ENCODE measurements at places on chromosomes 16 and 17.

DNA sequence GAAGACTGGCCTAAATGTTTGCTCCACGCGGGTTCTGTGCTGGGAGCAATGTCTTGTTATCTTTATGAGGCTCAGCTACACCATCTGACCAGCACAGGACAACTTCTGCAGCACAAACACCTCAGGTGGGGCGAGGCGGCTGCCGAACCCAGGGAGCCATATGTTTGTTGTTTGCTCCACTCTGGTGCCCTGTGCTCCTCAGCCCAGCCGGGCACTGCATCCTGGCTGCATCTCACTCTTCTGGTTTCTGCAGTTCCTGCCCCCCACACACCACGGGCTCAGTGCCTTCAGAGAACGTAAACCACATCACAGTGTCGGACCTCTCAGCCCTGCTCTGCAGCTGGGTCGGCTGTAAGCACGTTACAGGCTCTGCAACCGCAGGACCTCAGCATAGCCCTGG lies 32.4 kb downstream of the MXRA7 start:
- no peak for DNase-seq

- peak; percentile 49 for DNase-seq
Observed at GRCh38 chr16:82888591-82889001, 261.8 kb downstream of the CDH13 start.

- no peak for DNase-seq
Observed at GRCh38 chr16:54120846-54121480, 165.6 kb downstream of the IRX3 start.

GRCh38 chr16:25009822-25010221 lies 5.3 kb downstream of the ARHGAP17 start:
- DNase-seq, result no peak

GRCh38 chr16:83831456-83831987 lies 23.7 kb downstream of the HSBP1 start:
- no peak for DNase-seq

DNA sequence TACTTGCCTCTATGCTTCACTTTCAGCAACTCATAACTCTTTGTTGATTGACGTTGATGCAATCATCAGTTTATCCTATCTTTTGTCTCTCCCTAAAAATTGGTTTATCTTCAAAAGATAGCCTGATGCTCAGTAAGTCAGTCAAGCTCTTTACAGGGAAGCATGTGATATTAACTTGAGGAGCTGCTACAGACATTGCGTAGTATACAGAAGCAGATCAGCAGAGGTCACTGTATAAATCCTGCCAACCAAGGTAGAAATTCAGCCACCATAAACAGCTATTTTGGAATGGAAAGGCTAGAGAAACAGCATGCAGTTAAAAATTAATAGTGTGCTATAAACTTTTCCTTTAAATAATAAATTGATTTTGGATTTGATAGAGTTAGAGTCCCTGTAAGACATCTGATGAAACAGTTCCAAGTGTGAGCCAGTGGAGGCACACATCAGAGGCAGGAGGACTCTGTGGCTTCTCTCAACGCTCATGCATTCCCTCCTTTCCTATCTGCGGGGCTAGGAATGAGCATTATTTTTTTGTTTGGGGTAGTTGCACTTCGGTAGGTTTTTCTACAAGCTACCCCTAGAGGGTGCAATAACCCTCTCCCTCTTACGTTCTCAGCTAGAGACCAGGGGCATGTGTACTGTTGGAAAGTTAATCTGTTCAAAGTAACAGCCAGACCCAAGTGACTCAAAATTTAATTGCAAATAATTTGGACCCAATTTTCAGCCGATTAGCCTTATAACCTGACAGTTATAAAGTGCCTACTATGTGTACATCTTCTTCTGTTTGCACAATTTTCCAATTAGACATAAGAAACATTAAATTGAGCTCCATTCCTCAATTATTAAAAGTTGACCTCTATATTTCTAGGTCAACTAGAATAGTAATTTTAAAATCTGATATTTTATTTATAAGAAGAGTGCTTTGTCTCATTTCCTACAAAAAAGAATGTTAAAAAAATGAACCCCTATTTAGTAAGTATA lies 647.7 kb upstream of the SOX9 start:
- DNase-seq, result peak; percentile 57

DNA sequence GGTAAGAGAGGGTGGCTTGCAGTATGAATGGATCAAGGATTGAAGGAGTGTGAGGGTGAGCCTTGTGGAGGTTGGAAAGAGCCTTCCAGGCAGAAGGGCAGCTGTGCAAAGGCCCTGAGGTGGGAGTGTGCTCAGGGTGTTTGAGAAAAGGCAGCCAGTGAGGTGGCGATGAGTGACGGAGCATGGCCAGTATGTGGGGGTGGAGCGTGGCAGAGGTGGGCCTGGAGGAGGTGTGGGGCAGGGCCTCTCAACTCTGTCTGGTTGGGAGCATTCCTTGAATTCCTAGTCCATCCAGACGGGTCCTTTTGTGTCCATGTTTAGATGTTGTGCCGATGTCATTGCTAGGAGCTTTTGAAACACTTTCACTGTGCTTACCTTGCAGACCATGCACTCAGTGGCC lies 51.3 kb downstream of the EPN2 start:
- DNase-seq, result peak; percentile 69

DNA sequence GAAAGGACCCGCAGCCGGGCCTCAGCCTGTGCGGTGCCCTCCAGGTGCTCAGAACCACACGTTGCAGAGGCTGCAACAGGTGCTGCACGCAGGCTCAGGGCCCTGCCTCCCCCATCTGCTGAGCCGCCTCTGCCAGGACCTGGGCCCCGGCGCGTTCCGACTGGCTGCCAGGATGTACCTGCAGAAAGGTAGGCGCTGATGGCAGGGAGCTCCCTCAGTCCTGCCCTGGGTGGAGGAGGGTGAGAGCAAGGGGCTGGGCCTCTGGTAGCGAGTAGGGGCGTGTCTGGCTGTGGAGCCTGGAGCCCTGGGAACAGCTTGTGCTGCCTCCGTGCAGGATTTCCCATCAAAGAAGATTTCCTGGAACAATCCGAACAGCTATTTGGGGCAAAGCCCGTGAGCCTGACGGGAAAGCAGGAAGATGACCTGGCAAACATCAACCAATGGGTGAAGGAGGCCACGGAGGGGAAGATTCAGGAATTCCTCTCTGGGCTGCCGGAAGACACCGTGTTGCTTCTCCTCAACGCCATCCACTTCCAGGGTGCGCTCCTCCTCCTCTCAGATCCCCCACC lies 4.4 kb downstream of the SERPINF2 start:
- no peak for DNase-seq

DNA sequence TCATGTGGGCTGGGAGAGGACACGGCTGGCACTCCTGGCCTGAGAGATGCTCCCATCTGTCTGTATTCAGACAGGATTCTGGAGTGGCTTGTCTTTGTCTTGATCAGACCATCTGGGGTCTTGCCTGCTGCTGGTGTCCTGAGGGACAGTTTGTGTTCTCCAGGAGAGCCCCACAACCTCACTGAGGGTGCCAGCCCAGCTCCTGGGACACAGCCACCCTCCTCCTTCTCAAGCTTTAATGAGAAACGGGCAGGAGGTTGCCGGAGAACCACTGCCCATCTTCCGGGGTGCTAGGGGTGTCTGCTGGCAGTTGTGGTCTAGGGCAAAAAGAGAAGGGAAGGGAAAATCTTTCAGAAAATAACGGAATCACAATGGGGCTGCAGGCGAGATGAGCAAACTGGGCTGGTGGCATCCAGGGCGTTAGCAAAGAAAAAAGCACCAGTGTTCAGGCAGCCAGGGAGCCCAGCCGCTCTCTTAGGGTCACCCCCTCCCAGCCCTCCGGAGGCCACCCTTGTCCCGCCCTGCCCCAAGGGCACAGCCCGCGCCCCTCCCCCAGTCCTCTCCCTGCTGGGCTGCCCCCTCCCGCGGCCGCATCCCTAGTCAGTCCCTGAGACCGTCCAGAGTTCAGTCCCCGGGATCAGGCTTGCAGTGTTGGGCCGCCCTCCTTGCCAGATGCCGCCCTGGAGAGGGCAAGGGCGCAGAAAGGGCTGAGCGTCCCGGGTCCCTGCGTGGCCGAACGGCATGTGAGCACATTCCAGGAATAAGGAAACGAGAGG lies 824.7 kb downstream of the KCNJ18 start:
- no peak for DNase-seq

DNA sequence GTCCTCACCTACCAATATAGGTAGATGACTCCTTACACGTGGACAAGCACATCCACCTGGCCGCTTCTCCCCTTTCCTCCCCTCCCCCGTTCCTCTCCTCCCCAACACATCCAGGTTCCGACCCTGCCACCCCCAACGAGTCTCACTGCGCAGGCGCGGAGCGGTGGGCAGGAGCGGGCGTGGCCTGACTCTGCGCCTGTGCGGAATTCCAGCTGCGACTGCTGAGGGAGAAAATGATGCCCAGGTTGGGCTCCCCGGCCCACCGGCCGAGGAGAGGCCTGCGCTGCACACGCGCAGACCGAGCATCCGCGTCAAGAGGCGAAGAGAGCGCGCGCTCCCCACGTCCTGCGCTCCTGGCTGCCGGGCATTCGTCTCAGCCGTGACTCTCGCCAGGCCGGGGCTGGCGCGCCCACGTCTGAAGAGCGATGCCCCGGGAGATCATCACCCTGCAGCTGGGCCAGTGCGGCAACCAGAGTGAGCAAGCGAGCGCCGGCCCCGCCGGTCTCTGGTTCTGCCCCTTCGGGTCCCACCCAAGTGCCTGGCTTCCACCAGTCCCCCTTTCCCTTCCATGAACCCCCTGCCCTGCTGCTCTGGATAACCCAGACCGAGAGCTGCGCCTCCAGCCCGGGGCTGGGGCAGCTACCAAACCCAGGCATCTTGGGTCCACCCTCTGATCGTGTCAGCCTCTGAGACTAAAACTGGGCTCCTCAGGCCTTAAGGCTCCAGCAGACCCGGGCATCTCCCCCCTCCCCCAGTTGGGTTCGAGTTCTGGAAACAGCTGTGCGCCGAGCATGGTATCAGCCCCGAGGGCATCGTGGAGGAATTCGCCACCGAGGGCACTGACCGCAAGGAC lies at the start of gene TUBG2:
Gene TUBG2, plus strand, starts transcription at position 206 of the 853 bp plus-strand sequence. Its CDS starts 220 bp downstream, at position 426.
- peak; percentile 99 for DNase-seq

- DNase-seq, result no peak
Observed at GRCh38 chr17:63700528-63701455, 867 bp upstream of the LIMD2 start.

- DNase-seq, result peak; percentile 21
Observed at GRCh38 chr16:57446531-57447185, 527 bp downstream of the CIAPIN1 start.

GRCh38 chr16:70715055-70715858 lies 29.4 kb upstream of the MTSS2 start:
- peak; percentile 98 for DNase-seq

DNA sequence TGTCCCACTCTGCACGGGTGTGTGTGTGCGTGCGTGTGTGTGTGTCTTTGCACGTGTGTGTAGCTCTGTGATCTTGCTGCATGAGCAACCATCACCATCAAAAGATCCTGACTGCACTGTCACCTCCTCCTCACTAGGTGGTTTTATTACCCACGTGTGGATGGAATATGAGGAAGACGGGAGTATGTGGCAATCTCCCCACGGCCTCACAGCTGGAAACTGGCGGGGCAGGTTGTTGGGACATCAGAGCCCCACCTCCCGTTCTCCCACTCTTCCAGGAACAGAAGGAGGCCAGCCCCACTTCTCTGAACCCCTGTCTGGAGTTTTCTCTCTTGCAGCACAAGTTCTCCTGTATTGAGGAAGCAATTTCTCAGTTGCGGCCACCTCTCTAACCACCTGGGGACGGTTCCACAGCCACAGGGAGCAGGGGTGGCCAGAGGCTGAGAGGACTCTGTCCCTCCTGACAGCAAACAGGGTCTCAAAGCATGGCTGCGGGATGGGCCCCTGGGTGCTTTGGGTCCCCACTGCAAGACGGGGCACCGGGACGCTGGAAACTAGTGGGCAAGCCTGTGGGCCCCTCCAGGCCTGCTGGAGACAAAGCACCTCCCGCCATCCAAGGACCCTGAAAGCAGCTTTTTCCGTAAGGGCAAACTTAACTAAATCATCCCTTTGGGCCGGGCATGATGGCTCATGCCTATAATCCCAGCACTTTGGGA lies 27.9 kb upstream of the ATP2C2 start:
- DNase-seq, result no peak

- no peak for DNase-seq
Observed at GRCh38 chr17:80169784-80170500, at the start of gene CARD14. Gene CARD14, plus strand, starts transcription at chr17:80170030. Its CDS starts 11,409 bp downstream, at chr17:80181439.

DNA sequence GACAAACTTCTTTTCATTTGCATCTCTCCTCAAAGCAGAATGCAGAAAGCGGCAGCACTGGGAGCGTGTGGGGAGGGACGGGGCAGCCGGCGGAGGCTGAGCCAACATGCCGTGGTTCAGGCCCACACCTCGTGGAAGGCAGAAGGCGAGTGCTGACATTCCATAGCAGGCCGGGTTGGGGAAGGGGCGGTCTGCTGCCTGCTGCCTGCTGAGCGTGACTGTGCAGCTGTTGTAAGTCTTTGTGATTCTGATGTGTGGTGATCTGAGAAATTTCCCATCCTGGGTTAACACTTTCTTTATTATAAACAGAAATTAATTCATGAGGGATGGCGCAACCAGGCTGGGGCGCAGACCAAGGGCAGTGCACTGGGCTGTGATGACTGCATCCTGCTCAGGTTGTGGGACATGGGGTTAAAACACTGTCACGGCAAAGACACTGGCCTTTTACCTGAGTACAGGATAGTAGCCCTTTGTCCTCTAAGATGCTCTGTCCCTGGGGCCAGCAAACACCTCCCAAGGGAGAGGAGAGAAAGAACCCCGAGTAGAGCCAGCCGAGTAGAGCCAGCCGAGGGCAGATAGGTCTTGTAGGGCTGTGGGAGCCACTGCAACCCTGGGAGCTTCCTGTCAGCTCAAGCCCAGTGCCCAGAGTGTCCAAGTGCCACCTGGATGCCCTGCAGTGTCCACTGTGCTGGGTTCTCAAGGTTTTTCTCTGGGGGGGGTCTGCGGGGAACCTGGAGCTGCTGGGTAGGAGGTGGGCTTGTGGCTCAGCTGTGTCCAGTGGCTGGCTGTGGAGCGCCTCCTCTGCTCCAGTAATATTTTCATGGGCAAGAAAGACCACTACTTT lies 8.8 kb upstream of the DNASE1 start:
- no peak for DNase-seq

GRCh38 chr16:10760858-10761257 lies 17.2 kb downstream of the NUBP1 start:
- no peak for DNase-seq

DNA sequence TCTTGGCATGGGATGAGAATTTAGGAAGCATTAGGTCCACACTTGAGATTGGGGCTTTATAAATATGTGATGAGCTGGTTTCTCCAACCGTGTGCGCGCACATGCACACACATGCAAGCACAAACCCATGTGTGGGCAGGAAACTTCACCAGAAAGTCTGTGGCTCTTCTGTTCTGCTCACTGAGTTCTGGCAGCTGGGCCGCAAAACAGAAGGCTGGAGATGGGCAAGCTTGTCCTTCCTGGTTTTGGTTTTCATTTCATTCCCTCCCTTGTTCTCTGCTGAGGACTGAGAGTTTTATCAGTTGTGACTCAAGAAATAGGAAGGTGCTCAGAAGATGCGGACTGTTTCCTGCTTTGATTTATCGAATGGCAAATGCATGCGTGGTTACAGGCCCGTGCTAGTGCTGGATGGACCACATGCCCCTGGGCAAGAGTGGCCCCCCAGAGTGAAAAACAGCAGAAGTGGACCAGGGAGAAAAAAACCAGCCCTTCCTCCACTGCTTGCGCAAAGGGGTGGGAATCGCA lies 14.1 kb downstream of the MAP3K14 start:
- peak; percentile 74 for DNase-seq

All from HTR-8/SVneo (cell line).